Activated naive CD8-positive, alpha-beta T cell treated with anti-CD3 and anti-CD28 coated beads for 36 hours (primary cell): ENCODE measurements at places on chromosomes 7 and 10.

DNA sequence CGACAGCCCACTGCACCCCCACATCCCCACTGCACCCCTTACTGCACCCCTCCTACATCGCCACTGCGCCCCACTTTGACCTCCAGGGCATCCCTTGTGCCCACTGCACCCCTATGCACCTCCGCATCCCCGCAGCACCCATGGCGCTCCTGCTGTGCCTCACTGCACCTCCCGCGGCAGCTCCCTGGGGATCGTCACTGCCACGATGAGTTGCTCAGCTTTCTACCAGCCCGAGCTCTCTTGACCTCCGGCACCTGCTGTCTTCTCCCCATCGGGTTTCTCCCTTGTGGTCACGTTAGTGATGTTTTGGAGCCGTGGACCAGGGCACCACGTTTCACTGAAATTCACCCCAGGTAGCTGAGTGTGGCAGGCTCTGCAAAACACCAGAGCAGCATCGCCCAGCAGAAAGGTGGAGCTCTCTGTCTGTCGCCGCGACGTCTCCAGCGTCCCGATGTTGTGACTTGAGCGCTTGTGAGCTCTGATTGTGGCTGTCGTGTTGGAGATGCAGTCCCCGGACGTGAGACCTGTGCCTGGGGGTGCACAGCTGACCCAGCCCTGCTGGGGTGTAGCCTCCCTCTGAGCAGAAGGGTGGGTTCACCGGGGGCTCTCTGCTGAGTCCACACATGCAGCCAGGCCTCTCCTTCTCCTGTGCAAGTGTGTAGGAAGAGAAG is 147.7 kb downstream of the DNAJB6 start:
- DNase-seq = no peak

GRCh38 chr7:131543298-131543697 is 13.1 kb downstream of the PODXL start:
- DNase-seq = no peak

- no peak for DNase-seq
Observed at GRCh38 chr7:51080622-51081269, 235.9 kb downstream of the COBL start.

GRCh38 chr10:123135415-123136141 is at the start of gene HMX3:
TSS of gene HMX3 (plus strand) at chr10:123135970. CDS start at chr10:123136051, 81 bp downstream.
- peak; percentile 60 for DNase-seq

DNA sequence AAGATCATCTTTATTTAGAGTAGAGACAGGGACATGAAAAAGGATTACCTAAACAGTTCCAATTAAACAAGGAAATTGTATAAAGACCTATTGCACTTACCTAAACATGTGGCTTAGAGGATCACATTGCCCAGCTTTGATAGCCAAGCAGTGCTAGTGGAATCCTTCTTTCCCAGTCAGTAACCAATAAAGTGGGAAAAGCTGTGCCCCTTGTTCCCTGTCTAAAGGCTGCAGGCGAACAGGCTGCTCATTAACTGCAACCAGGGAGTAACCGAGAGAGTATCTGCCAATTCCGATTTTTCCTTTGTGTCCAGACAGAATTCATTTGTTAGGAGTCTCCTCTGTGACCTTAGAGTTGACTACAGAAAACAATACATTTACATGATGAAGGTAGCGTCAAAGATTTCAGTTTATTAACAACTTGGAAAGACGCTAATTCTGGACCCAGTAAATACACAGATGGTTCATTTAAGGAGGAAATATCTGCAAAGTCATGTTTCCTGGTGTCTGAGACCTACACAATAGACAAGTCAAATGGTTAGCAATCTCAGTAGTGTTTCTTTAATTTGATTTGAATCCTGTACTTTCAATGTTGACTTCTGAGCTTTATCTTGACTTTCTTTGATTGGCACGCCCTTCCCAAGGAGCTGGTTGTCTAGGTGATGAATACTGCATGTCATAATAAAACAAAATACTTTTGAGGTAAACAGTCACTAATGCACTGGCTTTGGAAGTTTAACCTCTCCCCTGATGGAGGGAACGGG is 57.3 kb upstream of the MET start:
- no peak for DNase-seq

DNA sequence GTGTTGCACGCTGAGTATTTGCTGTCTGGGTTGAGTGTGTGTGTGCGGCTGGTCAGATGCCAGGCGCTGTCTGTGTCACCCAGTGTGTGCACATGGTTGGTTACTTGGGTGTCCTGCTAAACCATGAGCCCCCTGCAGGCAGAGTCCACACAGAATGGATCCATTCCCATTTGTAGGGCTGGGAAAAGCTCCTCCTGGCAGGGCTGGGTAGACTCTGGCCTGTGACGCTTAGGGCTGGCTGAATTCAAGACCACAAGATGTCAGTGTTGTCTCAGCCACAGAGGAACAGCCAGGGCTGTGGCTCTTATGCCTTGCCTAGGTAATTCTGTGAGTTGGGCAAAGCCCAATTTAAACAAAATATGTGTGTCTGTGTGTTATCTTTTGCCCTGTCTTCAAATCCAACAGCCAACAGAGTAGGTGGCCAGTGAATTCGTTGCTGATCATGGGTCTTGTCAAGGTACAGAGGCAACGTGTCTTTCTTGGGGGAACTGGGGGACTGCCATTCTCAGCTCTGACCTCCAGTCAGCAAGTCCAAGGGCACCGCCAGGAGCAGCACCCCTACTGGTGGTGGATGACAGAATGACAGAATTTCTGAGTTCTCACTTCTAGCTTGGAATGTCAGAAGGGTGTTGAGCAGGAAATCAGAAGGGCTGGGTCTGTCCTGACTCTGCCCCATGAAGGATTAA is 285.1 kb downstream of the CCSER2 start:
- no peak for DNase-seq

DNA sequence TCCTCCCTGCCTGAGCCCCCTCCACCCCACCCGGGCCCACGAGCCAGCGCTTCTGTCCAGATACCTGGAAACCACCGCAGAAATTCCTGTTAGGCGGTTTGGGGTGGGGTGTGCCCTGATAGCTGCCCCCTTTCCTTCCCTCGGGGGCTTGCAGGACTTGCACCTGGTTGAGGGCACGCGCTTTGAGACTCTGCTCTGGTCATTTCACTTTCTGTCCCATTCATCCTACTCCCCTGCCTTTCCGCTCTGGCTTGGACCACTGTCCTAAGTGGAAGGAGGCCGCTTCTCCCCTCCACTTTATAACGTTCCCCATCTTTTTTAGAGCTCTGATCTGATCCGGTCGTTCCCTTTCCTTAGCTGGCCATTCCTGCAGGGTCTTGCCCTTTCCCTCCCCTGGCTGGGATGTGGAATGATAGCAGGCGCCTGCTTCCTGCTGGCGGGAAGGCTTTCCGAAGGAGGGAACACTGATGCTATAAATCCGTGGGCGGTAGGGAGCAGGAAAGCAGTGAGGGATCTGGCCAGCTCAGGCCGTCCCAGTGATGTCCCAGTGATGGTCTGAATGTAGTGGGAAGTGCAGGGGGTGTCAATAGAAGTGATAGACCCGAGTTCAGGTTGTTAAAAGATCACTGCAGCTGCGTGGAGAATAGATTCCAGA is 852 bp upstream of the PRKAR1B start:
- DNase-seq = no peak

GRCh38 chr10:93904901-93905300 is 11.1 kb downstream of the SLC35G1 start:
- DNase-seq = no peak

- DNase-seq = no peak
Observed at GRCh38 chr7:100034871-100035510, 14.6 kb upstream of the ZSCAN21 start.

DNA sequence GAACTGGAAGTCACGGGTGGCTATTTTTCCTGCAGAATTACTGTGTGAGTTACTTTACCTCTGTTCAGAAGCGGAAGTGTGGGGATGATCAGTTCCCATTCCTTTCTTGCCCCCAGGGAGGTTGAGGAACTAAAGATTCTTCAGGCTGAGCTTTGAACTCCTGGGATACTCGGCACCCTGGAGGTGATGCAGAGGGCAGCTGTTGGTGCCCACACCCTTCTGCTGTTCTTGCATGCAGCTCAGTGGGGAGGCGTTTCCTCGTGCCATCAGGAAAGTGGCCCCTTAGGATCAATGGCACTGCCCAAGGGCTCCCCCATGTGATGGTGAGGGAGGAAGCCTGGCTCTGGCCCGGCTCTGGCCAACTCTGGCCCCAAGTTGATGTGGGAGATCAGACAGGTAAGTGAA is 44.7 kb upstream of the MXI1 start:
- no peak for DNase-seq

DNA sequence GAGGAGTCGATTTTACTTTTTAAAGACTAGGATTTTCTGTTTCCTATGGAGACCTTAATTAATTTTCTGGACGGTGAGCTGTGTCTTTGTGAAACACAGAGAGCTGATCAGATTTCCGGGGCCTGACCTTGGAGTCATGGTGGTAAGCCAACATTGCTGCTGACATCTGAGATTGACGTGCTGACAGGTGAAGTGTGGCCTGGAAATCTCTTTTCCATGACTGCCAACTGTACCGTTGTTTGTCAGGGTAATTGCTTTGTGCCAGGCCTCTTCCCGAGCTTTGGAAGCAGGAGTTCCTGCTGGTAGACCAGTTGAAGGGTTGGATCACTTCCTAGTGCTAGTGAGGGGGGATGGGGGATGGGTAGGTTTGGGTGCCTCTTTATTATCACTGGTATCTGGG is 71.2 kb downstream of the ADRA2A start:
- DNase-seq = no peak

- DNase-seq = no peak
Observed at GRCh38 chr10:65030263-65030662, 1509.1 kb downstream of the REEP3 start.

- DNase-seq = no peak
Observed at GRCh38 chr7:99120501-99120900, 23.4 kb downstream of the SMURF1 start.

GRCh38 chr7:112982441-112983063 is 104.1 kb downstream of the GPR85 start:
- no peak for DNase-seq

- DNase-seq = no peak
Observed at GRCh38 chr10:59706851-59707797, 2.5 kb downstream of the SLC16A9 start.

- peak; percentile 46 for DNase-seq
Observed at GRCh38 chr7:80135309-80136104, 876 bp downstream of the GNAI1 start.

DNA sequence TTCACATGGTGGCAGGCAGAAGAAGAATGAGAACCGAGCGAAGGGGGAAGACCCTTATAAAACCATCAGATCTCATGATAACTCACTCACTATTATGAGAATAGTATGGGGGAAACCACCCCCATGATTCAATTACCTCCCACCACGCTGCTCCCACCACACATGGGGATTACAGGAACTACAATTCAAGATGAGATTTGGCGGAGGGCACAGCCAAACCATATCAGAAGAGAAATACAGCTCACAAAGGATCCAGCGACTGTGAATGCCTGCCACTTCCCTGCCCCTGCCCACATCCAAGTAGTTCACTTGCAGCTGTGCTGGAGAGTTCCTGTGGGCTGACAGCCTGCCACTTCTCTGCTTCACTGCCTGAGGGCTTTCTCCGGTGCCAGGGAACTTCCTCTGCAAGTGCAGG is 148.7 kb downstream of the C7orf25 start:
- DNase-seq = no peak

DNA sequence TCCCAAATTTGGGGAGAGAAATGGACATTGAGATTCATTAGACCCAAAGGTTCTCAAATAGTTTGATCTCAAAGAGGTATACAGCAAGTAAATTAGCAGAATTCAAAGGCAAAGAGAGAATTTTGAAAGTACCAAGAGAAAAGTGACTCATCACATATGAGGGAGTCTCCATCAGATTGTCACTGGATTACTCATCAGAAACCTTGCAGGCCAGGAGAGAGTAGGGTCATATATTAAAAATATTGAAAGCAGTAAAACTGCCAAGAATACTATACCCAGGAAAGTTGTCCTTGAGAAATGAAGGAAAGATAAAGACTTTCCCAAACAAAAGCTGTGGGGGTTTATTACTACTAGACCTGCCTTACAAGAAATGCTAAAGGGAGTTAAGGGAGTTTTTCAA is 140.6 kb downstream of the TMEM168 start:
- no peak for DNase-seq

- no peak for DNase-seq
Observed at GRCh38 chr7:70477036-70478010, 654.6 kb upstream of the GALNT17 start.

GRCh38 chr7:151794508-151795167 is 82.3 kb downstream of the PRKAG2 start:
- DNase-seq = no peak

DNA sequence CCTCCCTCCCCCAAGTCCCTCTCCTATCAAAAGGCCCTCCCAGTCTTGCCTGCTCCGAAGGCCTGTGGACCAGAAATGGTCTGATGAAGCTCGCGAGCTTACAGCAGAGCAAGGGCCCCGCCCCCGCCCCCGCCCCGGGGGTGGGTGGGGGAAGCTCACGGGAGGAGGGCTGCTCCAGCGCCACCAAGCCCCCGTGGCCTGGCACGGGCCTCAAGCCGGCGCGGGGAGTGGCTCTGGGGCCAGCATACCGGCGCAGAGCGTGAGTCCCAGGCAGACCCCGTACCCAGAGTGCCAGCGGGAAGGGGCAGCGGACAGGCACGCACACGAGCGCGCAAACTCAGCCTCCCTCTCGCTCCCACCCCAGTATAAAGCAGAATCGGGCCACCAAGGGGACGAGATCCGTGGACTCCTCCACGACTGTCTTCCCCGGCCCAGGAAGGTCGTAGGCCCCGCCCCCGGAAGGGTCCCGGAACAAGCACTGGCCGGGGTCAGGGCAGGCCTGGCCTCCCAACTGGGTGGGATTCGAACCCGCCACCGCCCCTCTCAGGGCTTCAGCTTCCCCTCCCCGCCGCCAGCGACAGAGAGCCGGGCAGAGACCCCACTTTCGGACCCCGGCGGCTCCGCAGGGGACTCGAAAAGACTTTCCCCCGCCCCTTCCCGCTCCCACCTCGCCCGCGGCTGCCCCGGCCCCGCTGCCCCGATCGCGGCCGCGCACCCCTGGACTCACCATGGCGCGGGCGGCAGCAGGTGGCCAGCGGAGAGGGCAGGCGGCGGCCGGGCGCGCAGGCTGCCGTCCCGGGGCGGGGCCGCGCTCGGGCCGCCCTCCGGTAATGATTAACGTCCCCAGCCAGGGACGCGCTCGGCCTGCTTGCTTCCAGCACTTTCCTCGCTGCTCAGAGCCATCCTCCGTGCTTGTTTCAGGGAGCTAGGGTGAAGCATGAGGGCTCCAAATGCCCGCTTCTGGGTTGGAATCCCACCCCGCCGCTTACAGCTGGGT is at the start of gene PCBD1:
Gene PCBD1 (minus strand): TSS at position 762 of the 997 bp plus-strand sequence. CDS start 32 bp downstream, at position 730.
- DNase-seq = peak; percentile 74

DNA sequence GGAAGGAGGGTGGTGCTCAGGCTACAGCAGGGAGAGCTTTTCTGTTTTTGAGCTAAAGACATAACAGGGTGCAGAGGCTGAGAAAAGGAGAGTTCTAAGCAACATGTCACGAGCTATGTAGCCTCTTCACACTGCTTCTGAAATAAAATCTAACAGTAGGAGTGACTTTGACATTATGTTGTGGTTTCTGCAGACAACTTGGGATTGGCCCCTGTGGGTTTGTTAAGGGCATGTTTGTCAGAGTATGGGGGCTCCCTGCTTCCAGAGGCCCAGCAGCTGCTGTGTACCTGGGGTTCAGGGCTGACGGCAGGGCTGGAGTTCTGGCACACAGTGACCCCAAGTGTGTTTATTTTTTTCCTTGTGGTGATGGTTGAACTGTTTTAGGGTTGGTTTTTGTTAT is 24.7 kb downstream of the MMRN2 start:
- DNase-seq = no peak
